ENCODE measurements at places on chromosomes 12 and 14.

DNA sequence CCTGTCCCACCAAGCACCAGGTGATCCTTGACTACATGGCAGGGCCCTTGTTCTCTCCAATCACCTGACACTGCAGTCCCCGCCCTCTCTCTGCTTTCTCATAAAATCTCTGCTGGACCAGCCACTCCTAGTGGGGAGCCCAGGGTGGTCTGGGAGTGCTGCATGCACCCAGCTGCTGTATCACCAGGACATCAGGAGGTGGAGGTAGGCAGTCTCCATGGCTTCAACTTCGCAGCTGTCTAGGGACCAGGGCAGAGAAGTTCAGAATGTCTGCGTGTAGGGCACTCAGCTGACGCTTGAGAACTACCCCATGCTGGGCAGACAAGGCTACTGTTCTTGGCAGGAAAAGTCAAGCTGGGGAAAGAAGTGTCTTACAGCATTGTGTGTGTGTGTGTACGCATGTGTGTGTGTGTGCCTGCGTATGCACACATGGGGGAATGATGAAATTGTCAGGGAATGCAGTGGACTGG lies 2.6 kb downstream of the WSCD2 start:
- no peak for DNase-seq

DNA sequence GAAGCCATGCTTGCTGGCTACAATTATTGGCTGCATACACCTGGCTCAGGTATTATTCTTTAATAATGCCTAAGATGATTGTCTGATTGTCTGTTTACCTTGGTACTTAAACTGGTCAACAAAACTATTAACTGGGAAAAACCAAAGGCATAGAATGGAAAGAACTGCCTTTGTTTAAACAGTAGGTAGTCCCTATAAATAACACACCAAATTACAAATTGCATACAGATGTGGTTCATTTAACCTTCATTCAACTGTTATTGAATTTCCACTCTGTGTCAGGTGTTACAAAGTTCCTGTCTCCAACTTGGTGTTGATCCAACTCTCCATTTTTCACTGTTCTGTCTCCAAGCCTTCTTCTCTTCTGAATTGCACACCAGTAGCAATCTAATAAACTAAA lies 79.8 kb upstream of the FSCB start:
- no peak for DNase-seq

DNA sequence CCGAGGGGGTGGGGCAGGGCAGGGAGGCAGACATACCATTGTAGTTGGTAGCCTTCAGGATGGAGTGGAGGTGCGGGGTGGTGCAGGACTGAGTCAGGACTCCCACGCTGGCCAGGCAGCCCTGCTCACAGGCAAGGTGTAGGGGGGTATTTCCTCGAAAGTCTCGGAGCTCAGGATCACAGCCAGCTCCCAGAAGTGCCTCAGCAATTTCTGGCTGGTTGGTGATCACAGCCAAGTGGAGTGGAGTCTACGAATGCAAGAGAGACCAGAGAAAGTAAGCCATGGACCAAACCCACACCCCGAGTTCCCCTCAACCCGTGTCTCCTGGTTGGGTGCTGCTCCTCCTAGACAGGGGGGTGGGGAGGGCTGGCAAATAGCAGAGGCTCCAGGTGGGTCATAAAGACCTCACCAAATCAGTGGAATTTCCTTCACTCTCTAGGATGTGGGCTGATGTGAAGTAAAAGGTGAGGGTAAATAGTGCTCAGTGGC lies 1.4 kb downstream of the NFKBIA start:
- peak; percentile 55 for DNase-seq

GRCh38 chr12:131863711-131864396 lies 30.6 kb upstream of the ULK1 start:
- DNase-seq: no peak

DNA sequence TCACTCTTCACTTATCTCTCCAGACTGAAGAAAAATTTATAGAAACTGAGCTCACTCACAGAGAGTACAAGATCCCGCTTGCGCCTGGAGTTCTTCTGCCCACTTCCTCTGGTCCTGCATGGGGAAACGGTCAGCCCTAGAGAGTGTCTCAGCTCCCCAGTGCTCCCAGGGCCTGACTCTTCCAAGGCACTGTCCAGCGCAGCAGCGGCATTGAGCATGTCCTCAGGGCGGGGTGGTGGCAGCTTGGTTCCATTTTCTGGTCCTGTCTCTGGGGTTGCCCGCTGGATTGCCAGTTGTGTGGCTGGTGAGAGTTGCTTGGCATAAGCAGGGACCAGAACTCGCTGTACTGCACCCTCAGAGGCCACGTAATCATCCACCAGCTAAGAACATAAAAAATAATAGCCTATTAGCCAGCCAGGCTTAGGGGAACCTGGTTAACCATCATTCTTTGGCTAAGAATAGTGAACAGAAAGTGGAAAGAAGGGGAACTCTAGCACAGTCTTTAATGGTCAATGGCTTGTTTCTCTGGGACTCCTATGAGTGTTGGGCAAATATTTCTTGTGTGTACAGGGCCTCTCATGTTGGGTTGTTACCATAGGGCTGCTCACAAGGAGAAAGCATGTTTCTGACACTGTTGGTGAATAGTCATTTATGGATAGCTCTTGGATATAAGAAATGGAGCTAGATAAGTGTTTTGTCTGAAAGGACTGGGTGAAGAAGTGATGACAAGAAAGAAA lies 13.7 kb upstream of the AJUBA start:
- DNase-seq: no peak

- no peak for DNase-seq
Measured at GRCh38 chr14:24630872-24631477, 3.0 kb downstream of the GZMB start.

- DNase-seq: no peak
Measured at GRCh38 chr12:4460761-4461160, 15.1 kb upstream of the FGF6 start.

DNA sequence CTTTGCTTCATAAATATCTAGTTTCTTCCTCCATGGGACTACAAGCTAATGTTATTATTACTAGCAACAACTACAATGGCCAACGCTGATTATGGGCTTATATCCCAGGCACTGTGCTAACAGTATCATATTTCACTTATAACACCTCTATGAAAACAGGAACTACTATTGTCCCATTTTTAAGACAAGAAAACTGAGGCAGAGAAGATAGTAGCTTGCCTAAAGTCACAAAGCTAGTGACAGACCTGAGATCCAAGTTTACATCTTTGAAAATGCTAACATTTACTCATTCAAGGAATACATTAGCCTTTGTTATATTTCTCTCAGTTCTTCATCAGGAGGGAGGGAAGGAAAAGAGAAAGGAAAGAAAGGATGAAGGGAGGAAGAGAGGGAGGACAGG lies 32.8 kb downstream of the GIT2 start:
- no peak for DNase-seq

DNA sequence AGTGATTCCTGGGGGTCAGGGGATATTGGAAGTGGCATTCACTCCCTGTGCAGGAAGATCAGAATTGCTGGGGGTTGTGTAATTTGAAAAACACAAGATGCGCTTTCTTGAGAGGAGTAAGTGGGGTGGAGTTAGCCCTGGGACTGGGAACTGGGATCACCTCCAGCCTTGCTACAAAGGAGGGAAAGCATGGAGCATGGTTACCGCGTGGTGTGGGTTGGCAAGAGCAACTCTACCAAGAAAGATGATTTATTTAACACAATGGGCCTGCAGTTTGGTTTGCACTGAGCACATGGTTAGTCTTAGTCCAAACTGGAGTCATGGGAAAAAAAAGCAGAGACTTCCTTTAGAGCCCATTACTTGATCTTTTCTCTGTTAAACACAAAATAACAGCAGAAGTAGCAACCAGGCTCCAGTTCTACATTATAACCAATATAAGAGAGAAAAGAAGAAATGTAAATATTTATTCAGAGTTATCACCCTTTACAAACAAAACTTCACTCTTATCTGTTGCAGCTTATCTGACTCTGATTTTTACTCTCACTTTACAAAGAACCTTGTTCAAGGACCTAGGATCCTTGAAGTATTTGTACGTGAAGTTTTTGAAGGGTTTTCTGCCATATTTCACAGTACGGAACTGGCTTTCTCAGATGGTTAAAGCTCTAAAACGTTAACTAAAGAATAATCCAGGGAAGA lies 2.1 kb upstream of the NIN start:
- no peak for DNase-seq

DNA sequence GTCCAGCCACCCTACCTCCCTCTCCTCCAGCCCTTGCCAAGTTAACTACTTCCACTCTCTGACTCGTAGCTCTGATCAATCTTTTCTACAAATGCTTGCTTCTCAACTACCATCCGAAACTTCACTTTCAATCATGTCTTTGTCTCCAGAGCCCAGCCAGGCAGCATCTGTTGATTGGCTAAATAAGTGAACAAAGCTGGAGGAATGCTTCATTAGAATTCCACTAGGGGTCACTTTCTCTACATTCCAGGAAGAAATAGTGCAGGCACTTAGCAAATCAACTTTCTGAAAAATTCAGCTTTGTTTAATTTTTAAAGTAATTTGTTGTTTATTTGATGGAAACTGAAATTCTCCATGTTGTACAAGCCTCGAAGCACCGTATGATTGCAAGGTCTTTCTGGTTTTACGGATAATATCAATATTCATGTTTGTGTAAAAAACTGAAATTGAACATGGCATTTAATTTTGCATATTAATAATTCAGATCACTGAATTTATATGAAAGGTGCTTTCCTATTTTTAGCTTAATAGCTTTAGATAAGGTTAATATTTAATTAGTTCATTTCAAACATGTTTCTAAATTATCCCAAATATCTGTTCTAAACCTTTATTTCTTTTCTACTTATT lies 32.4 kb upstream of the HELB start:
- peak; percentile 65 for DNase-seq

Data from CD4-positive, alpha-beta T cell treated with Interleukin-12 subunit alpha and Interleukin-12 subunit beta, for 1 hour (primary cell).